NCI-H774 (cell line): ENCODE measurements at places on chromosomes 2 and 18.
A peak's percentile ranks its signal among the peaks of the same experiment; 100 is the strongest.

DNA sequence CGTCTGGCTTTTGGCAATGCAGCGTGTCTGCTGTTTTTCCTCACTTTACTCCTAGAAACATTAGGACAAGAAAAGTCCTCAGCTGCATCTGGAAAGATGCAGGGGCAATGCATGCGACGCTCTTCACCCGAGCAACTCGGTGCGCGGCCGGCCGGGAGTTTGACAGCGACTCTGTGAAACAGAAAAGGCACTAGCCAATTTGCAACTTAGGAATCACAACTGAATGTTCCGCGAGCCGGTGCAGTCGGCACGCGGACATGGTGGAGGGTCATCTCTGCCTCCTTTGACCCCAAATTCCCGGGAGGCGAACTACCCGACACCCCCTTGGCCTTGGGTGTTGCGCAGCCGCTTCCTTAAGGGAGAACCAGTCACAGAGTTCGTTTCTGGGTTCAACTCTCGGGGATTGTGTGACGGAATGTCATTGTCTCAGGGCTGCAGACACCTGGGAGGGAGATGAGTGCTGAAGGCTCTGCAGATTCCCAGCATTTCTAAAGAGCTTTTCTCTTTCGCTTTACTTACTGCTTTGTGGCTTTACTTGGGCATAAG lies 9.8 kb downstream of the NR4A2 start:
- DNase-seq: no peak

DNA sequence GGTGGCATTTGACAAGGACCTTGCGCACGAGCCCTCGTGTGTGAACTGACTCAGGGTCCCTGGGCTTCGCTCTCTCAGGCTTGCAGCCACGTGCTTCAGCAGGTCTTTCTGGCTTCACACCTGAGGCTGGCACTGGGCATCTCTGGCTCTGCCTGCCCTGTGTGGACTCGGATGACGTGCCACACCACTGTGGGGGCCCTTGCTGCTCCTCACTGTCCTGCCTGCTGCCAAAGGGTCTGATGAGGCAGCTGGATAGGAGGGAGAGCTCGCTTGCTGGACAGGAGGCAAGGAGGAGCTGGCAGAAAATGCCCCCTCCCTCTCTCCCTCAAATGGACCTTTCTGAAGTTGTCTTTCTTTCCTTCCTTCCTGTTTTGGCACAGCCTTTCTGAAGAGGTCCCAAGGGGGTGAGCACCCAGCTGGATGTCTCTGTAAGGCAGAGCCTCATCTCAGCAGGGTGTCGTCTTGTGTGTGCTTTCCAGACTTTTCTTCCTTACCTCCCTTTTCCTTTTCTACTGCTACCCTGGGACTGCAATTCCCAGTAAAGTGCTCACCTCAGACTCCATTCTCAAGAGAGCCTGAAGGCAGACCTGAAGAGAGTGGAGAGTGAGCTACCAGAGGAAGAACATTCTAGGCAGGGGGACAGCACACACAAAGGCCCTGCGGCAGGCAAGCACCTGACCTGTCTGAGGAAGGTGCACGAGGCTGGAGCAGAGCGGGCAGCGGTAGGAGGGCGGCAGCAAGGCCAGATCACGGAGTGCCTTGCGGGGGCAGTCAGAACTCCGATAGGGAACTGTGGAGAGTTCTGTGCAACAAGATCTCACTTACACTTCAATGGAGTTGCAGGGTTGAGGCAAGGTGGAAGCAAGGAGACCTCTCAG lies 5.3 kb downstream of the PER2 start:
- DNase-seq: no peak

DNA sequence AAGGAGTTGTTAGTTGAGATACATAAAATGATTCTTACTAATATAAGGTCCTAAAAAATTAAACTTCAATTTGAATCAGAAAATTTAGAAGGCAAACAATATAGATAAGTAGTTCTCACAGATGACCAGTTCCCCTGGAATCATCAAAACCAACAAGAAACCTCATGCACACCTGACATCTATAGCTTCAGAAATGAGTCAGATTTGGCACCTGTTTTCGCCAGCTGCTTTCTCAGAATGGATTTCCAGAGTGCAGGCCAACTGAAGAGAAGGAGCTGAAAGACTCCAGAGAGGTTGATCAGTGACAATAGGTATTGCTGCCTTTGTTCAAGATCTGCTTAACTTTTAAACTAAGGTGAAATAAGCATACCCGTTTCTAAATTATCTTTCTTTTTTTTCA lies 192.4 kb downstream of the RDH14 start:
- no peak for DNase-seq

DNA sequence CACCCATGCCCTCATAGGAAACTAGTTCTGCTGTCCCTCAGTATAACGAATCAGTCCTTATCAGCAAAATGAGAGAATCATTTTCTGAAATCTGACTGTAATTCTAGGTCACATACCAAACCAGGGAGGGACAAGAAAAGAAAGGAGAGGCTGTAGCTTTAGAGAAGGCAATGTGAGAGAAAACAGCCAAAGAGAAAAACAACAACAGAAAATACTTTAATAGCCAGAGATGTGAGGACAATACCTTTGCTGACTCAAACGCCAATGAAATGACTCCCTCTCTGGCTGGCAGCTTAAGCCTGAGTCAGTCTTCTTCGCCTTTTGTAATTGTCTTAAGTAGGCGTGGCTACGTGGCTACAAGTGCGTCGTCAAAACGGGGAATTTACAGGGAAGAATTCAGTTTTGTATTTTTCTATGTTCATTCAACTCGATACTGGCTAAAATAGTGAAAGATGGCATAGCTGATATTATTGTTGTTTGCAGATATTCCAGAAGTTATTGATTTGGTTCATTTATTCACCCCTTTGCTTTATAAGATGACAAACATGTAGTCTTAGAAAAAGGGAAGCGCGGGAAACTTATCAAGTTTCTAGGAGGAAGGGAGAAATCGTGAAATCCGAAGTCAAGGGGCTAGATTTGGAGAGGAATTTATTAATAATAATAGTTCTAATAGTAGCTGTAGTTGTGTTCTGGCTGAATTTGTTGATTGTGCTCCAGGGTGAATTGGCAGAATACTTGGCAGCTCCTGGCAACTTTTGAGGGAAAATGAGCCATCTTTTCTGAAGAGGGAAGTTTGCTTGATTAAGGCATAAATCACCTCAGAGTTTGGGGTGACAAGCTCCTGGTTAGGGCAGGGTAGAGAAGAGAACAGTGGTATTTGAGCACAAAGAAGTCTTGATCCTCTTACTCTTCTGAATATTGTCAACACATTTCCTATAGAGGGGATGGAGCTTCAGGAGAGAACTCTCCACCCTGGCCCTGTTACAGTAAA lies at the start of gene IL1A:
Gene IL1A, minus strand, starts transcription at position 295 of the 991 bp plus-strand sequence. CDS start 723 bp downstream, outside the sequence.
- no peak for DNase-seq

GRCh38 chr2:168708080-168708479 lies 94.4 kb upstream of the NOSTRIN start:
- DNase-seq: no peak

DNA sequence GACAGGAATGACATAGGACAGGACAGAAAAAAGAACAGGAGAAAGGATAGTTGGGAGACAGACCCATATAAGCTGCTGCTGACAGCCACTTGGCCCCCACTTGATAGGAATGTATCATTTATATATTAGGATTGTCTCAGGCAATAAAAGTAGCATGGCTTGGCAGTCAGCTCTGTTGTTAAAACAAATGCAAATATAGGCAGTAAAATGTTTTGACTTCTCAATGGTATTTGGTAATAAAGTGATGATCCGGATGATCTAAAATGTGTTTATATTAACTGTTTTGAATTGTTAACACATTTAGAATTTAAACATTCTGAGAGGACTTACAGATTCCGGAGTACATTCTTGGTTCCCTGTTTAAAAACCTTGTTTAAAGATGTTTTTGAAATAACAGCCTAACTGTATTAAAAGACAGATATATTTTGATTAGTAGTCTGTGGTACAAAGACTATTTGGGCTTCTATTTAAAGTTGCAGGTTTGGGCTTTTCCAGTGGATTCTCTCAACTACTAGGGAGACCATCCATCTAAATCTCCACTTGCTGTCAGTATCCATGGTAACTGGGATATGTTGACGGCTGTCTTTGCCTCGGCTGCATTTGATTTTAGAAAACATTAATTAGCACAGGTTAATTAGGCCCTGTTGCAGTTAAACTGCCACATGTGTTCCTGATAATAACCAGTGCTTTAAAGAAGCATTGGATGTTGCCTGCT lies 147.6 kb downstream of the ESCO1 start:
- DNase-seq: peak; percentile 33

DNA sequence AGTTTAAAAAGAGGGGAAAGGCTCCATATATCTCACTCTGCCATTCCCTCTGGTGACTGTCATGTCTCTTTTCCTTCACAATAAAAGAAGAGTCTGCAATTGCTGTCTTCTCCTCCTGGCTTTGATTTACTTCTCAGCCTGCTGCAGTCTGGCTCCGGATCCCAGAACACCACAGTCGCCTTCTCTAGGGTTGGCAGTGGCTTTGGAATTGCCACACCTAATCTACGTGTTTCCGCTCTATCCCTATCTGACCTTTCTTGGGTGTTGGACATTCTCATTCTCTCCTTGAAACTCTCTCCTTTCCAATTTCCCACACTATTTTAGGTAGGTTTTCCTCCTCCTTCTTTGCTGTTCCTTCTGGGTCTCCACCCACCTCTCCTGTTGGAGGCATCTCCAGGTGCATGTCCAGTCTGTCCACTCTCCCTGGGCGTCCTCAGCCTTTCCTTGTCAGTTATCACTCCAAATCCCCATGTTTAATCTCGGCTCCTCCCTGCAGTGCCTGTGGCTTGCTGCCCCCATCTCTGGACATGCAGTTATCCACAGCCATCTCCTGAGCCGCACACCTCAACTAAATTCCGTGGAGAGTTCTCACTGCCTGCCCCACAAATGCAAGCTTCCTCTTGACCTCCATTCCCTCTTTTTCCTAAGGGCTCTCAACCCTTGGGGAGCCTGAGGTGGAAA lies 112.8 kb downstream of the KCTD1 start:
- no peak for DNase-seq

DNA sequence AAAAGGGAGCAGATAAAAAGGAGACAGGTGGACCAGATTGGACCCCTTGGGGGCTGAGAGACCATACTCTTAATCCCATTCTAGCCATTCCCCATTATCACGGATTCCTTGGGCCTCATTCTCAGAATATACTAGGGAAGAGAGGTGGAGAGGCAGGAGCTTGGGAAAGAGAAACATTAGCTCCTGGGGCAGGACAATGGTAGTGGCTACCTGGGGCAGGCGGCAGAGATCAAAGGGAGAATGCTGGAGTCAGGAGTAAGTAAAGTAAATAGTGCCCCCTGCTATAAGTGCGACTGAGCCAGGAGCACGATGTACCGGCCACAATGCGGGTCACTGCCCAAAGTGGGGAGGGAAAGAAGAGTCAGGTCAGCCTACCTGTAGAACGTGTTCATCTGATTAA lies 20.4 kb upstream of the IHH start:
- DNase-seq: no peak

GRCh38 chr2:190119257-190119656 lies 56.7 kb upstream of the MSTN start:
- no peak for DNase-seq

GRCh38 chr2:235618039-235618438 lies 124.2 kb downstream of the AGAP1 start:
- no peak for DNase-seq
